ENCODE measurements at places on chromosomes 16 and 17. TPM values are rescaled to one million over a fixed set of nuclear protein-coding genes. Genes with fewer than 3 reads are reported as not detected.

Gene NPIPA8
- total RNA-seq, result 0.18 TPM

Gene FBXO39
- not detected for total RNA-seq

Gene USH1G
- not detected for total RNA-seq

DNA sequence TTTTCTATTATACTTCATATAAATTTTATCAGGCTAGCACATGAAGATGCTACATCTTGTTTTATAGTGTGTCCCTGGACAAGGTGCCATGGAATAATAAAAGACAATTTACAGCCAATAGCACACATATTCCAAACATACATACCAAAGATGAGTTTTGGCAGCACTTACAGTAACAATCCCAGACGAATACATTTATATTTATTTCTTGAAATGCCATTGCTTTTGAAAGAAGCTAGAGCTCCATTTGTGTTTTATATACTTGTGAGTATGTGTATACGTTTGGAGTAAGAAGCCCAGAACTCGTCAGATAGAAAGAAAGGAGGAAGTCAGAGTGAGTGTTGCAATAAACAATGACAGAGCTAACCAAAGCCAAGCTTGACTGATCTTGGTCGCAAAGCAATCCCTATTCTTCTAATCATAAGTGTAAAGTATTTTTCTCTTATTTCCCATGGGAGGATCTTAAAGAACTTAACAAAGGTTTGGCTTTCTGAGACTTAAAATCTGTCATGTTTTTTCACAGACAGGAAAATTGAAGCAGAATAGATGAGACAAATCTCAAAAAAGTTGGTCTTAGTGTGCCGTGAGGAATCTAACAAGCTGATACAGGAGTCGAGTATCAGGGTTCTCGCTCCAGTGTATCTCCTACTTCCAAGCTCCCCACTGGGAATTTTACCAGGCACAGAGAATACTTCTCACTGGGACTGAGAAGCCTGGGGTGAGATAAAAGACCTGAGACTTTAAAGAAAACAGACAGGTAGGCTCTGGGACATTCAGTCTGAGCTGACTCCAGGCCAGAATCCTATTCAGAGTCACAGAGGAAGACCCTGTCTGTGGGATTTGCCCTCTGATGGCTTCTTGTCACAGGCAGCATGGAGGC, 175.4 kb downstream of the AATF start:
- H3K27me3 ChIP-seq, result no peaks in the 10 kb centered on the region
- H3K4me3 ChIP-seq, result no peak overlapping the region
- H3K27ac ChIP-seq, result no peak overlapping the region
- no peak for DNase-seq

- no peaks in the 10 kb centered on the region for H3K4me1 ChIP-seq
- H3K27me3 ChIP-seq, result peaks cover 4% of the 10 kb centered on the region
- DNase-seq, result no peak
These were observed 231.4 kb upstream of the TNRC6C start for GRCh38 chr17:77727037-77727615.

GRCh38 chr17:44745301-44745700, 13.5 kb upstream of the ADAM11 start:
- no peak for DNase-seq
- H3K4me1 ChIP-seq, result no peaks in the 10 kb centered on the region
- no peaks in the 10 kb centered on the region for H3K27me3 ChIP-seq
- no peaks in the 10 kb centered on the region for H3K36me3 ChIP-seq
- H3K4me3 ChIP-seq, result no peak overlapping the region

DNA sequence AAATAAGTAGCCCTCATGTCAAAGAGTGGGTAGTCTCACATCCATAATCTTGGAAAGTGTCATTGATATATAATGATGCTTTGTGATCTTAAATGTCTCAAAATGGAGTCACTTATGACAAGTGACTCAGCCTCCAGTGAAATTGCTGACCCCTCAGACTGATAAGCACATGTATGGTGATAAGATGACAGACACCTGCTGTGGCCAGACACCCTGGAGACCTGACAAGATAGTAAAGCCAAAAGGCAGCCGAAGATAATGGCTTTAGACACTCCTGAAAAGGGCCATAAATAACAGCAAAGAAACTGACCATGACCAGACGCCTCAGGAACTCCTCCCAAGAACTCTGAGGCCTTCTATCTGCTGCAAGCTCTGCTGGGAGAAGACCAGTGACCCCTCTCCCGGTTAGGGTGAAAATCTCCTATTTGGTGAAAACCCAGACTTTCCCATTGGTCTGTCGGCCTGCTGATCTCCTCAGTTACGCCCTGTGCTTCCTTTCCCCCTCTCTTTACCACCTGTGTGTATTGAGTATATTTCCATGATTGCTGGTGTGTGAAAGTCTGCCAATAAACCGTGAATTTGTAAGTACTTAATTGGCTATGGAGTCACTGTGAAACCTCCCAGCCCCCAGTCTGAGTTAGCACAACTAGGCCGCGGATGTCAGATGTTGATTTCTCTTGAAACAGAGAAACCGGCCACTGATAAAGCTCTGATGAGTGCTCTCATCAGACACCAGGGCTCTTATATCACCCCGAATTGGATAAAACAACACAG, 226.7 kb upstream of the MYOCD start:
- DNase-seq, result no peak
- H3K36me3 ChIP-seq, result no peaks in the 10 kb centered on the region
- H3K4me3 ChIP-seq, result no peak overlapping the region

Data from Panc1 (cell line).